ENCODE measurements at places on chromosomes 5 and 9. TPM values are rescaled to one million over a fixed set of nuclear protein-coding genes. Genes with fewer than 3 reads are reported as not detected.

C9orf40 gene
- 4.2 TPM for polyA plus RNA-seq

PCDHB2 gene
- 0.31 TPM for polyA plus RNA-seq

SERF1A gene
- polyA plus RNA-seq, result 1.8 TPM

PRRC2B gene
- 42.1 TPM for polyA plus RNA-seq

C8G gene
- polyA plus RNA-seq, result 3.4 TPM

KIF24 gene
- polyA plus RNA-seq, result 0.57 TPM

DNA sequence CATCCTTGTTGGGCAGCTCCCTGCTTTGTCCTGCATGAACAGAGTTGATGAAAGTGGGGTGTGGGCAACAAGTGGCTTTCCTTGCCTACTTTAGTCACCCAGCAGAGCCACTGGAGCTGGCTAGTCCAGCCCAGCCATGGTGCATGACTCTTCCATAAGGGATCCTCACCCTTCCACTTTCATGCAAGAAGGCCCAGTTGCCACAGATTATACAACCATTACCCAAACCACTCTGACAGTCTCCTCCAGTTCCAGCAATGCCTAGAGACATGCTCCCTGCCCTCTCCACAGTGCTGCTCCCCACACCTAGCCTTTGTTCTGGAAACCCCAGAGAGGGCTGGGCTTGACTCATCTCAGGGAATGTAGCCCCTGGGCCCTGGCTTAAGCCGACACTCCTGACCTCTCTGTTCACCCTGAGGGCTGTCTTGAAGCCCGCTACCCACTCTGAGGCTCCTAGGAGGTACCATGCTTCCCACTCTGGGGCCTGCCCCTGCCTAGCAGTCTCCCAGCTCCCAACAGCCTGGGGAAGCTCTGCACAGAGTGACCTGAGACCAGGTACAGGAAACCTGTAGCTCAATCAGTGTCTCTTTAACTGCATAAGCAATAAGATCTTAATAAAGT is 3.9 kb downstream of the SLC35A4 start:
- DNase-seq, result no peak

DNA sequence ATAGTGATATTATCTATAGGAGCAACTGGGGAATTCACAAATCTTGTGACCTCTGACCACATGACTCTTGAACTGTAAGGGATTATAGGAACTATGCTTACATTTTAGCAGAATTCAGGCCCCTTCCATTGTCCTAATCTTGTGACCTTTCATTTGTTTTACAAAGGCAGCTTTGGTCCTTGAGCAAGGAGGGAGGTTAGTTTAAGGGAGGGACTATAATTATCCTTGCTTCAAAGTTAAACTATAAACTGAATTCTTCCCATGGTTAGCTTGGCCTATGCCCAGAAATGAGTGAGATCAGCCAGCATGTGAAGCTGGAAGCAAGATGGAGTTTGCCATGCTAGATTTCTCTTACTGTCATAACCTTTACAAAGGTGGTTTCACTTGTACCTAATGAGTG is 51.2 kb downstream of the TARS1 start:
- no peak for DNase-seq

DNA sequence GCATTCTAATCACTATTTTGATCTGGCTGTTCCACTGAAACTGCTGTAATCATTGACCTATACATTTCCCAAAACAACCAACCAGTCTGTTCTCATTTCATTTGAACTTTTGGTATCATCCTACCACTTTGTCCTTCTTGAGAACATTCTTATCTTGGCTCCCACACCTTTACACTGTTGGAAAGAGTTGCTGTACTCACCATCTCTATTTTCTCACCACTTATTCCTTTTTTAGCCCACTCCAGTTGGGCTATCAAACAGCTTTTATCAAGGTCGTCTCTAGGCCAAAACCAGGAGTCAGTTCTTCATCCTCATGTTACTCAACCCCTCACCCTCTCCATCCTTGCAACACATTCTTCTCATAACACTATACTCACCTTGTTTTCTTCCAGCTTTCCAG is 170.1 kb downstream of the KDM4C start:
- no peak for DNase-seq

DNA sequence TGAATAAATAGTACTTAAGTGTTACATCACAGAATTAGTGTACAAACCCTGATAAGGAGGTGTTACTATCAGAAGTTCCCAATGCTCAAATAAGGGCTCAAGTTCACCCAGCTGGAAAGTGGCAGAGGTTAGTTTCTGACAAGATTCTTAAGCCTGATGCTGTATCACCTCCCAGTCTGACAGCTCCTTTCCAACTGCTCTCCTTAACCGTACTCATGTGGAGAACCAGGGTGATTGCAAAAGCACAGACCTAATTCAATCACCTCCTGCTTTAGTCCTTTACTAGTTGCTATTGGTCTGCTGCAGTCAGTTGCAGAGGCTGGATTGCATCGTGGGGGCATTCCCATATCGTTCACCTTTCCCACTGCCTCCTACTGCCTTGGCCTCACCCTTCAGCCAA is 100.4 kb upstream of the ZNF618 start:
- DNase-seq, result no peak

DNA sequence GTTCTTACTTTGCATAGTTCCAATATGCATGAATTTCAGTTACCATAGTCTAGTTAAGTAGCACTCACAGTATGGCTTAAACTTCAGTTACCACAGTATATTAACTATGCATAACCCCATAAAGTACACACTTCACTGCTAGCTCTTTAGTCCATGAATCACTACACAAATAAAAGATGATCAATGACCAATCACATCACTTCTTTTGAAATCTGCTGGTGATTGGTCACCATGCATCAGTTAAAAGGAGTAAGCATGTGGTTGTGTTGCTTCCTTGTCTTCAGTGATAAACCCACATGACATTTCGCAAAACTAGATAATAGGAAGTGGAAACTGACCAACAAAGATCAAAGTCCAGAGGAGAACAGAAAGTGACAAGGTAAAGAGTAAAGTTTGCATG is 79.0 kb downstream of the TAF11L14 start:
- DNase-seq, result no peak

DNA sequence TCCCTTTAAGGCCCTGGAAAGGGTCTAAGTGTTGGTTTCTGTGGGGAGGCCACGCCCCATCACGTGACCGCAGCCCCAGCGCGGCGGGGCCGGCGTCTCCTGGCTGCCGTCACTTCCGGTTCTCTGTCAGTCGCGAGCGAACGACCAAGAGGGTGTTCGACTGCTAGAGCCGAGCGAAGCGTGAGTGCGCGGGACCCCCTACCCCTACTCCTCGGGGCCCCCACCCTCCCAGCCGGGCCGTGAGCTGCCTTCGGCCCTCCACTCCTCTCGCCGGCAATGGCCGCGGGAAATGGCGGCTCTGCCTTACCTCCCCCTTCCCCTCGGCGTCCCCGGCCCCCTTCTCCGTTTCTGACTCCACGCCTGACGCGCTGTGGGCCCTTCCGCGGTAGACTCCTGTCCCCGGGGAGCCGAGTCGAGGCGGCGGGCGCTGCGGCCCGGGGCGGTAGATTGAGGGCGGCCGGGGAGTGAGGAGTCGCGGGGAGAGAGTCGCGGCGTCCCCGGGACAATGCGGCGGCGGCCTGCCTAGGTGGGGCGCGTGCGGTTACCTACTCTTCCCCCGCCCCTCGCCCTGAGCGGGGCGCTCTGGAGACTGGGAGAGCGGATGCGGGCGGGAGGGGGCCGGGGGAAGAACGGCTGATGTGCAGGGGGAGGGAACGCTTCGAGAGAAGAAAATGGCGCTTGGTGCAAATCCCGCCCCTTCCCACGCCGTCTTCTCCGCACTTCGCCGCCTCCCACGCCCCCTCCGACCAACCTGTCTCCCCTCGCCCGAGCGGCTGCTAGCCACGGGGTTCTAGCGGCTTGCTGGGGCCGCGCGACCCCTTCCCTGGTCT is at the start of gene SUB1:
SUB1 (plus strand) TSS at position 112 of the 830 bp plus-strand sequence. CDS start 2,956 bp downstream, outside the sequence.
- DNase-seq, result peak; percentile 94
